ENCODE measurements at places on chromosomes 12 and 14.

DNA sequence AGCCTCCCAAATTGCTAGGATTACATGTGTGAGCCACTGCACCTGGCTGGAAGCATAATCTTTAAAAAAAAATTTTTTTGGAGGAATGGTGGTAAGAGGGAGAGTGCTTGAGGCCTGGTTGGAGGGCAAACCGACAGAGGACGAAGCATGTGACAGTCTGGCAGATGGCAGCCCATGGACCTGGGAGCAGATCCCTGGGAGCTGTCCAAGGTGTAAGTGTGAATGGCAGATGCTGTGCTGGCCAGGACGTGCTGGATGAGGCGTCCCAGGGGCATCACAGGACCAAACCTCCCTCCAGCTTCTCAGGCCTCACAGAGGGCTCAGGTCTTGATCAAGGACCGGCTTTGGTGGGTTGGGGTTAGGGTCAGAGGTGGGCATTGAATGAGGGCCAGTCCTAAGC, 128.4 kb upstream of the NCOR2 start:
- peak; percentile 79 for DNase-seq

DNA sequence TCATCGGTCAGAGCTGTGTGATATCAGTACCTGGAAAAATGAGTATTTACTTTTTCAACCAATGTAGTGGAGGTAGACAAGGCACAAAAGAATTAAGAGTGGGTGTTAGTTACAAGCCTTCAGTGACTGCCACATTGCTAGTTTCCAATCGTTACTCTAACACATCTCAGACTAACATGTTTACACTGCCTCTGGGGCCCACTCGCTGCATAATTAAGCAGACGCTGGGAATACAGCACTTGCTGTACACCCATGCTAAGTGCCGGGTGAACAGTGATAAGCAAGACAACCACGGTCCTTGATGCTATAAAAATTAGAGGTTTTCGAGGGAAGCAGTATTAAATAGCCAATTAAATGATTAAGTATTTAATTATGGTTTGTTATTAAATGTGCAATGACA, 1147.6 kb downstream of the AACS start:
- DNase-seq: no peak

- no peak for DNase-seq
Observed at GRCh38 chr14:81273521-81273920, 52.8 kb upstream of the GTF2A1 start.

GRCh38 chr14:24965934-24966578, 83.9 kb downstream of the STXBP6 start:
- DNase-seq: no peak

- DNase-seq: no peak
Observed at GRCh38 chr14:99317231-99318090, 45.5 kb upstream of the BCL11B start.

- DNase-seq: no peak
Observed at GRCh38 chr12:93158065-93158843, 219.5 kb upstream of the NUDT4 start.

DNA sequence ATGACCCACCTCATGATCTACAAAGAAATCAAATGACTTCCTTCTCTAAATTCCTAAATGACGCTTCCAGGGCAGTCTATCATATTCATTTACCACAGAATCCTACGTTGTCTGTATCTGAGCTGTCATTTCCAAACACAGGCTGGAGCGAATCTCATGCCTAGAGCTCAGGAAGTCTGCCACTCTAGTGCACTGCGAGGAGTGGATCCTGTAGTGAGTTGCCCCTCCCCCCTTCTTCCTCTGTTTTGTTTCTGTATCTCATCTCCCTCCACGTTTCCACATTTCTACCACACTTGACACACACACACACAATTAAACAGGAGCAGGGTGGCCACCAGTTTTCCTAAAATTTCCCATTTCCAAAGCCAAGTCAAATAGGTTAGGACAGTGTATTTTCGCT, 415.4 kb upstream of the PRICKLE1 start:
- no peak for DNase-seq

DNA sequence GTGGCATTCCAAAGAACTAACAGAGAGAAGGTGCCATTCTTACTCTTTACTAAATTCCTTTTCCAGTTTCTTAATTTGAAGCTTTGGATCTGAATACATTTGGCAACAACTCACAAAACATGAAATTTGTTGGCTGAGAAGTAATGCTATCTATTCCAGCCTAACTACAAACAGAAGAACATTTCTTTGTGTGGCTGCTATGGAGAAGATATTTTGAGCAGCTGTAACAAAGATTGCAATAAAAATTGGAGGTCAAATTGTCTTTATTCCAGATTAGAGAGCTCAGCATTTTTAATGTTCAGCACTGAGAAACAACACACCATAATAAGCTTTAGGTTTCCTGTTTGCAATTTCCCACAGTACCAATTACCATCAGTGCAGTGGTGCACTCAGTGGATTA, 835.8 kb upstream of the FLRT2 start:
- no peak for DNase-seq

DNA sequence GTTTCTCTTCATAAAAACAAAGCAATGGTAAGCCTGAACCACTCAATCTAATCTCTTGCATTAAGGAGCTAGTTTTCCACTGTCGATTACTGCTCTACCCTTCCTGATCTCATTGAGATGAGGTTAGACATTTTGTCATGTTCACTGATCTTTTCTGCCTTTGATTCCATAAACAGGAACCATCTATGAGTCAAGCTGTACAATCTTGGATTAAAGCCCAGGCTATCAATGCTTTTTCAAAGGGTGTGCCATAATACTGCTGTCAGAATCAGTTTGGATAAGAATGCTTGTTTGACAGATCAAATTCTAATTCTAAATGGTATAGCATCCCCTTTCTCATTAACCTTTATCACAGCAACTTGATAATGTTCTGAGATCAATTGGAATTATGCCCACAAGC, 16.1 kb downstream of the GRIP1 start:
- peak; percentile 87 for DNase-seq

GRCh38 chr14:101250948-101251811, 310.1 kb upstream of the DIO3 start:
- DNase-seq: no peak

- DNase-seq: no peak
Observed at GRCh38 chr14:89911010-89911919, 43.3 kb downstream of the EFCAB11 start.

DNA sequence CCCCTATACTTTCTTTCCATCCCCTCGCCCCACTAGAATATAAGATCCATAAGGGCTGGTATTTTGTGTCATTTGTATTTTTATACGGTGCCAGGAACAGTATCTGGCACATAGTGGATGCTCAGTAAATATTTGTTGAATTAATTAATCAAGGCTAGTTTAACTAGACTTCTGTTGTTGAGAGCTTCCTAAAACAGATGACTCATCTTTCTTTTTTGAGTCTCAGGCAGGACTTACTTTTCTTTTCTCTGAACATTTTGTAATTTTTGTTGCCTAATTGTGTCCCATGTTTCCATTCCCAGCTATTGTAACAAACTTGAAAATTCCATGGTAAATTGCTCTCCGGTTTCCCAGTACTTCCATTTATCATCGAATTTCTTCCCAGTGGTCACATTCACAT, 16.7 kb downstream of the STK38L start:
- DNase-seq: peak; percentile 34

GRCh38 chr12:51341251-51342007, 5.0 kb downstream of the CELA1 start:
- DNase-seq: peak; percentile 14

- no peak for DNase-seq
Observed at GRCh38 chr14:32648434-32648833, 290.2 kb upstream of the NPAS3 start.

- no peak for DNase-seq
Observed at GRCh38 chr12:5901416-5901815, 43.6 kb downstream of the ANO2 start.

- DNase-seq: no peak
Observed at GRCh38 chr12:57521525-57522010, 1.1 kb upstream of the MBD6 start.

- DNase-seq: no peak
Observed at GRCh38 chr12:49964849-49965624, 3.4 kb downstream of the AQP5 start.

DNA sequence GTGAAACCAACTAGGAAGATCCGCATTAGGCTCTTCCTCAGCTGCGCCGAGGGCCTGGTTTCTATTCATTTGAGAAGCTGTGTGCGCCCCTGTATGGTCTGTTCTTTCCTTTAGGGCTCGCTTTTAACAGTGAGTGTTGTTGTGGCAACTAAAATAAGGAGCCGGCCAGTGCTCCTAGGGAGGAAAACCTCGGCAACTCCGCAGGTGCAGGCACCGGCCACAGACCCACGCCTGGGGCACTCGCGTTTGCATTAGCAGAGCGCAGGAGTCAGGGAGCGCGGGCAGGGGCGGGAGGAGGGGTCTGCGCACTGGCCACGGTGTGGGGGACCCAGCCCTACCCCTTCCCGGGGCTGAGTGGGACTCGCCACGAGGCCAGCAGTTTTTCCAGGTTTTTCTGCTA, 50.5 kb downstream of the STX2 start:
- no peak for DNase-seq

DNA sequence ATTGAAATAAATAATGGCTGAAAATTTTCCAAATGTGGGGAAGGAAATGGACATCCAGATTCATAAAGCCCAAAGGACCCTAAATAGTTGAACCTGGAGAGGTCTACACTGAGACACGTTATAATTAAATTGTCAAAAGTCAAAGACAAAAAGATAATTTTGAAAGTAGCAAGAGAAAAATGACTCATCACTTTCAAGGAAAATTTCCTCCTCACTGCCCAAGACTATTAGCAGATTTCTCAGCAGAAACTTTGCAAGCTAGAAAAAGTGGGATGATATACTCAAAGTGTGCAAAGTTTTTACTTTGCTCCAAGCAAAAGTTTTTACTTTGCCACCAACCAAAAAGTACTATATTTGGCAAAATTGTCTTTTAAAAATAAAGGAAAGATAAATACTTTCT, 15.9 kb upstream of the KRT83 start:
- DNase-seq: no peak

- no peak for DNase-seq
Observed at GRCh38 chr12:120620624-120621023, 19.8 kb upstream of the CABP1 start.

GRCh38 chr14:36662543-36663403, 1.1 kb downstream of the PAX9 start:
- DNase-seq: no peak

GRCh38 chr12:48037267-48037915, 33.1 kb upstream of the COL2A1 start:
- DNase-seq: no peak

- no peak for DNase-seq
Observed at GRCh38 chr14:93234798-93235197, 27.7 kb downstream of the UBR7 start.

- no peak for DNase-seq
Observed at GRCh38 chr12:120662879-120663278, 22.5 kb downstream of the CABP1 start.

DNA sequence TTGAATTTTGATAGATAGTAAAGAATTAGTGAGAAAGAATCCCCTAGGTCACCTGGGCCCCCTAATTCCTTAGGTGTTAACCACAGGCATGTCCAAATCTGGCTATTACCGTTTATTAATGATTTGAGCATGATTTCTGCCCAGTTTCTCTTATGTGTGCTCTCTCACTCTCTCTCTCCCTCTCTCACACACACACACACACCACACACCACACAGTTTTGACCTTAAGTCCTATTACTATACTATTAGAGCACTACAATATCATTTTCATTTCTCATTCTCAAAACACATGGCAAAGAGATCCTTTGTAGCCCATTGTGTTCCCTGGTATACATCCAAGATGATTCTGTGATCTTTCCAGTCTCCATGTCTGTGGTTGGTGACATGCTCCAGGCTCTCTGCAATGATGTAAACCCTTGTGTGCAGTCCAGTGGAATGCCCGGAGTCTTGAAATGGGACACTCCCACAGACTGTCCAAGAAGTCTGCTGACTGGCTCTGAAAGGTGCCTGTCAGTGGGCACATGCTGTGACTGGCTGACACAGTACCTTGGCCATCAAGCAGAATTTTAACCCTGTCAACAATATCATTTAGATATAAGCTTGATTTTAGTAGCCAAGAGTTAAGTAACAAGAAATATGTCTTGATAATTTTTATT, 96.2 kb downstream of the FIGNL2 start:
- no peak for DNase-seq

GRCh38 chr12:44863867-44864266, 12.2 kb downstream of the NELL2 start:
- DNase-seq: no peak

Data from NCI-H446 treated with DMSO at 0.1 percent for 48 hours (cell line).